Activated T-cell treated with anti-CD3 and anti-CD28 coated beads for 1 hour (primary cell): ENCODE measurements at places on chromosomes 12 and 14.

- DNase-seq, result no peak
These were observed 24.1 kb downstream of the KLRD1 start for GRCh38 chr12:10331642-10332239.

GRCh38 chr14:98174041-98174440 lies 1098.0 kb downstream of the BCL11B start:
- no peak for DNase-seq

GRCh38 chr14:22449600-22449905 lies 139.5 kb downstream of the DAD1 start:
- no peak for DNase-seq

DNA sequence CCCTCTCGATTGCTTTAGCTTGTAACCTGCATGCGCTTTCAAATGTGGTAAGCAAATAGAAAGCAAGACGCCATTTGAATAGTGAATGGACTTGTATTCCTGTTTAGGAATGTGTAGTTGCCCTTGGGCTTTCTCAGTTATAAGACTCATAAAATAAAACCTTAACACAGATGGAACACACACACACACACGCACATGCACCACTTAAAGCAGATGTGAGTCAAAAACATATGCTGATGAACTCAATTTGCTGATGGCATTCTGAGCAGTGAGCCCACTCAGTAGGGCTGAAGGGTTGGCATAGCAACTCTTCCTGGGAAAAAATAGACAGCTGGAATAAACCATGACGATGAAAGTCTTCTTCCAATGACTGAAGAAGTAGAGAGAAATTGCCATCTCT lies 360.5 kb downstream of the APAF1 start:
- no peak for DNase-seq
